Activated CD4-positive, alpha-beta memory T cell treated with anti-CD3 and anti-CD28 coated beads for 36 hours (primary cell): ENCODE measurements at places on chromosomes 16 and 17. TPM values are rescaled to one million over a fixed set of nuclear protein-coding genes. Genes with fewer than 3 reads are reported as not detected.

DNA sequence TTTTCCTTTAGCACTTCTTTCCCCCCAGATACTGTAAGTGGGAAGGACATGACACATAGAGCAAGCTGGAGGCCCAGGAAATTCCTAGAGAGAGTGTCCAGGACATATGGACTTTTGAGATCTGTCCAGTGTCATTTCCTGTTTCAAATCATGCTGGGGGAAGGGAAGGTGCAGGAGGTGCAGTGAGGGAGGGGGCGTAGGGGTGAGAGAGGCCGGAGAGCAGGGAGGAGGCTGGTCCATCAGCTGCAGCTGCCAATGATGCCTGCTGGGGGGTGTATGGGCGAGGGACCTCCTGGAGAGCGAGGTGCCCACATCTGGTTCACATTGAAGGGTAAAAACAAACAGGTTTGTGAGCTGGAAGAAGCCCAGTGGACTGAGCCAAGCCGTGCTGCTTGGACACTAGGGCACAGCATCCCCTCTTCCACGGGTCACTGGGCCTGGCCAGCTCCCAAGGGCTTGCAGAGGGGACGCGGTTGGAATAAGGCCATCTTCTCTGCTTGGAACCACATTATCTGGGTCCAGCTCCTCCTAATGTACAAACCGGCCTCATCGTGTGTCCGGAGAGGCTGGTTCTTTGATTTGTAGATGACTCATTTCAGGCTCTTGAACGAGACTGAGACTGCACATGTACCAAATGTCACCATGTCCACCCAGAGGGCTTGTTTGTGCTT, 70.4 kb upstream of the SMURF2 start:
- DNase-seq: no peak
- H3K36me3 ChIP-seq: no peaks in the 10 kb centered on the region
- no peak overlapping the region for H3K4me3 ChIP-seq
- no peak overlapping the region for H3K27ac ChIP-seq

- H3K4me1 ChIP-seq: no peaks in the 10 kb centered on the region
- no peak overlapping the region for H3K27ac ChIP-seq
- H3K4me3 ChIP-seq: no peak overlapping the region
- no peaks in the 10 kb centered on the region for H3K36me3 ChIP-seq
- peaks cover 4% of the 10 kb centered on the region for H3K27me3 ChIP-seq
- no peak for DNase-seq
Measured at GRCh38 chr17:50263331-50264262, 10.7 kb upstream of the TMEM92 start.

DNA sequence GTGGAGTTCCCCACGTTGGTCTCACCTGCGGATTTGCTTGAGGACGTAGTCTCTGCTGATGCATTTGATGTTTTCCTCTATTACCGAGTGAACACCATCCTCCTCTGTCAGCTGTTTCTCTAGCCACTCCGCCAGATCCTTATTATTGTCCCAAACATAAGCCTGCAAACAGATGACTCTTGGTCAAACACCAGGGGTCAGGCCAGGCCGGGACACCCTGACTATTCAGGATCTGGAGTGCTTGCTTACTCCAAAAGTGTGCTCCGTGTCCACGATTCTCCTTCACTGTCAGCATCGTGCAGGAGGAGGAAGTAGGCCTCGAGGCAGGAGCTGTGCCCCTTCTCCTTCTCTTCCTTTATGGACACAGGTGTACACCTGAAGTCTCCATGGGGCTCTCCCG, 140.2 kb downstream of the AATF start:
- H3K36me3 ChIP-seq: peaks cover 35% of the 10 kb centered on the region
- DNase-seq: no peak
- H3K4me3 ChIP-seq: no peak overlapping the region
- H3K27ac ChIP-seq: no peak overlapping the region

DNA sequence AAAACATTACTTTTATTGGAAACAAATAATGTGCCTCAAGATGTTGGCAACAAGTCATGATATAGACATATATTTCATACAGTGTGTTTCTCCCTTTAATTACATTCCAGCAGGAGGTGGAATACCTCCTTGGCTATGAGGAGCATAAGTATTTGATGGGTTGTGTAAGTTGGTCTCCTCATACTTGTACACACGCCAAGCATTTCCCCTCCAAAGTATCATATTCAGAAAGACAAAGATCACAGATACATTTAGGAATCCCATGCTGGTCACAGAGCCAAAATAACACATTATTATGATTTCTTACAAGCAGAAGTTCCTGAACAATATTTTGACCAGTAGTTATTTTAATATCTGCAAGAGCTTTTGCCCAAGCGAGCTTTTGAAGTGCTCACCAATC, 57.8 kb downstream of the WSB1 start:
- no peaks in the 10 kb centered on the region for H3K36me3 ChIP-seq
- no peak overlapping the region for H3K27ac ChIP-seq
- no peak for DNase-seq
- H3K4me1 ChIP-seq: peaks cover 27% of the 10 kb centered on the region
- peaks cover 1% of the 10 kb centered on the region for H3K27me3 ChIP-seq
- H3K4me3 ChIP-seq: no peak overlapping the region

- H3K36me3 ChIP-seq: no peaks in the 10 kb centered on the region
- H3K4me3 ChIP-seq: no peak overlapping the region
- DNase-seq: no peak
- no peak overlapping the region for H3K27ac ChIP-seq
Measured at GRCh38 chr16:63945806-63946205, 1176.1 kb downstream of the CDH11 start.

DNA sequence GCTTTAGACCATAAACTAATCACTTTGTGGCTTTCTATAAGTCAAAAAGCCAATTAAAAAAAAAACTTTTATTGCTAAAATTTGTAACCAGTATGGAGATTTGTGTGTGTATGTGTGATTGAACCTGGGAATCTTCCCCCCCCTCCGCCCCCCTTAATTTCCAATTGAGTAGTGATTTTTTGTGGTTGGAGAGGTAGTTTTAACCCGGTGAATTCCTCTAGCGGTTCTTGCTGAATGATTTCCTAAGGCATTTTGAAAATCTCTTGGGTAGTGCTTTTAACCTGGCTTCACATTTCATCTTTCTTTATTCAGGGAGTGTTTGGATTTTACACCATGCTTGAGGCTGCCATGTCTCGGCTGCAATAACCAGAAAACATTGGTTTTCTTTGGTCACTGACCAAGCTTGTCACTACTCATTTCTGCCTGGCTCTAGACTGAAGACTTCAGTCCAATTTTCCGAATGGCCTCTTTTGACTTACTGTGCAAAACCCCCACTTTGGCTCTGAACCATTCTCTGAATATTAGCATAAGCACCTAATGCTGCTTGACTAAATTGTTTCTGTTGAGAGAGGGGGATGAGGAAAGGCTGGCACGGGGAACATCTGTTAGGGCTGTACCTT, 35.6 kb downstream of the PRKCA start:
- peaks cover 16% of the 10 kb centered on the region for H3K36me3 ChIP-seq
- no peaks in the 10 kb centered on the region for H3K27me3 ChIP-seq
- H3K27ac ChIP-seq: peak overlapping the region; percentile 72
- no peak overlapping the region for H3K4me3 ChIP-seq
- peaks cover 73% of the 10 kb centered on the region for H3K4me1 ChIP-seq

GRCh38 chr16:89456419-89456959, 33.9 kb downstream of the ANKRD11 start:
- H3K27me3 ChIP-seq: no peaks in the 10 kb centered on the region
- no peak overlapping the region for H3K4me3 ChIP-seq
- H3K36me3 ChIP-seq: peaks cover 10% of the 10 kb centered on the region
- DNase-seq: no peak

GRCh38 chr17:16952401-16952800, 19.5 kb downstream of the TNFRSF13B start:
- H3K36me3 ChIP-seq: peaks cover 2% of the 10 kb centered on the region
- peaks cover 23% of the 10 kb centered on the region for H3K27me3 ChIP-seq
- DNase-seq: no peak

- peak overlapping the region; percentile 96 for H3K27ac ChIP-seq
- H3K36me3 ChIP-seq: peaks cover 8% of the 10 kb centered on the region
- peak; percentile 96 for DNase-seq
Measured at GRCh38 chr17:75033346-75034235, 13.2 kb downstream of the ATP5PD start.

CD19 gene
- 0.29 TPM for total RNA-seq

CFAP97D1 gene
- total RNA-seq: not detected

SLC13A2 gene
- not detected for total RNA-seq

TEKT3 gene
- total RNA-seq: 0.33 TPM

WNT9B gene
- not detected for total RNA-seq

ADGRG3 gene
- total RNA-seq: not detected

FLII gene
- 357 TPM for total RNA-seq

KRTAP16-1 gene
- total RNA-seq: not detected

CFAP20 gene
- total RNA-seq: 37.2 TPM

SCIMP gene
- not detected for total RNA-seq
